ENCODE measurements at places on chromosomes 5 and 9.

- DNase-seq, result no peak
Observed at GRCh38 chr9:108245901-108246300, 609.9 kb downstream of the ACTL7B start.

GRCh38 chr9:26949637-26950069, 2.6 kb upstream of the PLAA start:
- DNase-seq, result no peak

DNA sequence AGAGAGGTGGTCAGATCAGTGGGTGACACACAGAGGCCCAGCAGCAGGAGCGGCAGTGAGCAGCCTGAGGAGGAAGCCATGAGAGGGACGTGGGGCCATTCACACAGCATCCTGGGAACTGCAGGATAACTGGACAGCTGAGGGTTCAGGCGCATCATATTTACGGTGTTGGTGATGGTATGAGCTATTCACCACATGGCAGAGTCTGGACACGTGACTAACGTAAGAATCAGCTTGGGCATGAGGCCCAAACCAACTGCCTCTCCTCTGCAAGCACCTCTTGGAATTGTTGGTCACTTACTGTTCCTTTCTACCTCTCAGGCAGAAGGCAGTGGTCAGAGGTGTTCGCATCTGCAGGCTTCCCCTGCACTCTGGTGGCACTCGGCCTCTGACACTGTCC, 141.1 kb downstream of the ENTREP1 start:
- no peak for DNase-seq

DNA sequence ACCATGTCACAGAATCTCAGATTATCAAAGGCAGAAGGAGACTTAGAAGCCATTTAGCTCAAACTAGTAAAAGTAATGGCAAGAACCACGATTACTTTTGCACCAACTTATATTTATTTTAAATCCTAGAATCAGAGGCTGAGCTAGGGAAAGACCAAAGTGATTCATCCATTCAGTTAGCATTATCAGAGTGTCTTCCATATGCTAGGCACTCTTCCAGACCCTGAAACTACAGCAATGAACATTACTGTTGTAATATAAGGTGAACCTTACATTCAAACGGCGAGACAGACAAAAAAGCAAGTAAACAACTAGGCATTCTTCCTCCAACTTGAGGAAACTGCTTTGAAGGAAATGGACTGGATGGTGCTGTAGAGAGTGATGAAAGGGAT, 7.9 kb downstream of the PDE6A start:
- DNase-seq, result no peak

- no peak for DNase-seq
Observed at GRCh38 chr5:58330781-58331180, 129.1 kb downstream of the PLK2 start.

DNA sequence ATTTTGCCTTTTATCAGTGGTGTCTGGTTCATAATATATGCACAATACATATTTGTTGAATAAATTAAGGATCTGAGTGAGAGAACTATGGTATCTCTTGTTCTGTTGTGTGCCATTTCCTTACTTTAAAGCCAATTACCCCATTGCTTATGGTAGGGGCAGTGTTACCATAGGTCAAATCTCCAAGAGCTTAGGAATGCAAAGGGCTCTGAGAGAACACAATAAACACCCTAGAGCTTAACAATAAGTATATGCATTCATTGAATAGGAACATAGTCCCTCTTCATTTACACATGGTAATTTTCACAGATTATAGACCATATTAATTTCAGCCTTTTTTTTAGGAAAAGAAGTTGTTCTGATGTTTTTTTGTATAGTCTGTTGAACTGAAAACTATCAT, 112.2 kb downstream of the MCTP1 start:
- no peak for DNase-seq

DNA sequence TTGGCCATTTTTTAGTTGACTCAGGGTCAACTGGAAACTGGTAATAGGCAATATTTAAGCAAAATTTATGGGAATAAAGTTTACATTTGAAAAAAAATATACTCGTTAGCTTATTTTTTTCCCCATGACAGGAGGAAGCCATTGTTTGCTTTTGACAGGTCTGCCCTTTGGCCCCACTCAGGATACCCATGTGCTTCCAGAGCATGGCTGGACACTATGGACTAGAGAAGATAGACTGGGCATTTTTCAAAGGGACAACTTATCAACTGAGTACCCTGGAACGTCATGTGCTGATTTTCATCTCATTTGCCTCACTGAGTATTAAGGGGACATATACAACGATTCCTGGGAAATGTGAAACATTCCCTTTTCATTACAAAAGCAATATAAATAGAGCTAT, 83.1 kb upstream of the SMIM32 start:
- DNase-seq, result no peak

DNA sequence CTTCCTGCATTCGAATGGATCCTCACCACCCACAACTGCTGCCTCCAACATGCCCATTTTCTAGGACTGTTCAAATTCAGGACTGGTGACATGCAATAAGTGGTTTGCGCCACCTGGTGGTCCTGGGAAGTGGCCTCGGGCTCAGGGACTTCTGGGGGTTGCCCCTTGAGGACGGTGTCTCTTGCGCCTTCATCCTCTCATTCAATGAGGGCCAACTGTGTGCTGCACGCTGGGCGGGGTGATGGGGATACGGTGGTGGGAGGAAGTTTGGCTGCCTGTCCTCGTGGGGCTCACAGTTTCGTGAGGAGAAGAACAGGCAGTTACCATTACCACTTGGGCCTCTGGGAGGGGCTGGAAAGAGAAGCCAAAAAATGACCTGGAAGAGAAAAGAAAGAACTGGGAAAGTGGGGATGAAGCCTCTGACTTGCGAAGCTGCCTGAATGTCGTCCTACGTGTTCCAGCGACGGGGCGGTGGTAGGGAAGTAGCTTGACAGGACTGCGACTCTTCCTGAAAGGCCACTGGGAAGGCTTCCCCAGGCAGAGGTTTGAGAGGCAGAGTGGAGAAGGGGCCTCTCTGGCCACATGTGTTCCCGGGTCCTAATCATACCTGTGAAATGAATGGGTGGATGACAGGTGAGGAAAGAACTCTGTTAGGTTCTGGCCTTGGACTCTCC, 49.0 kb downstream of the PSD2 start:
- peak; percentile 61 for DNase-seq

DNA sequence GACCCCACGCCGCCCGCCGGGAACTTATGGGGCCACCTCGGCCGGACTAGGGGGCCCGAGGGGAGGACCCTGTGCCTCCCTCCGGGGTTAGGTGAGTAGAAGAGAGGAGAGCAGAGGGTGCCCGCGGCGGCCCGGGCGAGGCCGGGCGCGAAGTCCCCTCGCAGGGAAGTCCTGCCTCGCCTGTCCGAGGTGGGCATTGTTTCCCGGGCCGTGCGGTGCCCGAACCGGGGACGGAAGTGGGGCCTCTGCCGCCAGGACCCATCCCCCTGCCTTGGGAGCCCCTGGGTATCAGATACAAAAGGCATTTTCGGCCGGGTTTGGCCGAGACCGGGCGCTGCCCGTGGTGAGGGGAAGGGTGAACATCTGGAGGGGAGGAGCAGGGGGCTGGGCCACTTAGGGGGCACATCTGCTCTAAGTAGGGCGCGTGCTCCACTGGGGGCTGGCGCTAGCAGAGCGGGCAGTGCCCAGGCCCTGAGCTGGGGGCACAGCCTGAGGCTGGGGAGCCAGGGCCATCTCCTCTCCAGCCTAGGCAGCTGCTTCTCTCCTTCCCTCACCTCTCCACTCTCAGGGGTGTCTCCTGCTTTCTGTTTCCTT, 48.2 kb downstream of the DAB2IP start:
- DNase-seq, result no peak

All from GM12892 (cell line).